ENCODE measurements at places on chromosomes 13 and 19.

DNA sequence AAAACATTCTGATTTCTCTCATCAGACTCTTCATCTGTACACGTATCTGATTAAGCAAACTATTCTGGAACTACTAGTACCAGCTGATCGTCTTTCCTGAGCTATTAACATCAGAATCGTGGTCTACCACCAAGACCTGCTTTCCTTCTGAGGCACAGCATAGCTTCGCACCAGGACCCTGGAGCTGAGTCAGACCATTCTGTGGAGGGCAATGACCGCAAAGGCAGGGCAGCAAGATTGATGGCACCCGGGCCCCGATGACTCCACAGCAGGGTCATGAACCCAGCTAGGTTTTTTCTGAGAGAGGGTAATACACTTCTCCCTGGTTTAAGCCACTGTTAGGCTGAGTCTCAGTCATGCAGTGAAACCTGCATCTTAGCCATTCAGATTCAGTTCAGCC lies 158.7 kb upstream of the GPR12 start:
- no peak for DNase-seq

DNA sequence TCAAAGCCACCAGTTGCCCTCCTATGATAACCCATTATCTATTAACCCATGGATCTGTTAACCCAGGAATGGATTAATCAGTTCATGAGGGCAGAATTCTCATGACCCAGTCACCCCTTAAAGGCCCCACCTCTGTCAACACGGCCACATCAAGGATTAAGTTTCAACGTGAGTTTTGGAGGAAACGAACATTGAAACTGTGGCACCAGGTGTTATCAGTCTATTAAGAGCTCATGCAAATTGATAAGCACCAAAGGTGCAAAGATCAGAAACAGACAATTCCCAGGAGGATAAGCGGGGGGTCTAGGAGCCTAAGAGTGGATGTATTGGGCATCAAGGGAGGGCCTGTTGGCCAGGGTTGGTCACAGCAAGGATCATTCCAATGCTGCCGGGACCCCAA lies 19.9 kb upstream of the ELAVL1 start:
- no peak for DNase-seq

GRCh38 chr19:54517483-54517882 lies 14.9 kb downstream of the LAIR2 start:
- DNase-seq: peak; percentile 40

- peak; percentile 19 for DNase-seq
Measured at GRCh38 chr13:106367361-106367971, 168.0 kb downstream of the EFNB2 start.

GRCh38 chr19:28697308-28697707 lies 515.6 kb downstream of the UQCRFS1 start:
- DNase-seq: no peak

GRCh38 chr13:30072818-30073186 lies 222.4 kb upstream of the UBL3 start:
- no peak for DNase-seq

DNA sequence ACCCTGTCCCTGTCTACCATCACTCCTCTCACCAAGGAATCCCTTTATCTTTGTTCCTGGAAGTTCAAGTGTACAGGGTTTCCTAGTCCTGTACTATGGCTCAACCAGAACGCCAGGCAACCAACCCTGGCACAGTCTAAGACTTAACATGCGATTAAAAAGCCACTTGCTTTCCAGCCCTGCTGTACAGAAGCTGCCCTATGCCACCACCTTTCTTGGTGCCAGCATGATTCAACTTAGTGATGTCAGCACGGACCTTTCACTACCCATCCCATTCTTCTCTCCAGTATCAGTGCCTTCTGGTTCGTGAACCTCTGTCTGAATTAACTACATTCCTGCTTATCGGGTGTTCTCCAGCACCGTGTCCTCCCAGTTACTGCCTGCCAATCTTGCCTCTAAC lies 151.1 kb downstream of the KLF12 start:
- DNase-seq: no peak

GRCh38 chr19:40348125-40348913 lies at the start of the genes C19orf47 and PLD3:
TSS of gene C19orf47 (minus strand) at chr19:40348397. CDS start at chr19:40341857, 6,540 bp downstream.
TSS of gene PLD3 (plus strand) at chr19:40348695. CDS start at chr19:40366484, 17,789 bp downstream.
- peak; percentile 98 for DNase-seq

- DNase-seq: no peak
Measured at GRCh38 chr19:16018801-16019551, 57.3 kb upstream of the TPM4 start.

DNA sequence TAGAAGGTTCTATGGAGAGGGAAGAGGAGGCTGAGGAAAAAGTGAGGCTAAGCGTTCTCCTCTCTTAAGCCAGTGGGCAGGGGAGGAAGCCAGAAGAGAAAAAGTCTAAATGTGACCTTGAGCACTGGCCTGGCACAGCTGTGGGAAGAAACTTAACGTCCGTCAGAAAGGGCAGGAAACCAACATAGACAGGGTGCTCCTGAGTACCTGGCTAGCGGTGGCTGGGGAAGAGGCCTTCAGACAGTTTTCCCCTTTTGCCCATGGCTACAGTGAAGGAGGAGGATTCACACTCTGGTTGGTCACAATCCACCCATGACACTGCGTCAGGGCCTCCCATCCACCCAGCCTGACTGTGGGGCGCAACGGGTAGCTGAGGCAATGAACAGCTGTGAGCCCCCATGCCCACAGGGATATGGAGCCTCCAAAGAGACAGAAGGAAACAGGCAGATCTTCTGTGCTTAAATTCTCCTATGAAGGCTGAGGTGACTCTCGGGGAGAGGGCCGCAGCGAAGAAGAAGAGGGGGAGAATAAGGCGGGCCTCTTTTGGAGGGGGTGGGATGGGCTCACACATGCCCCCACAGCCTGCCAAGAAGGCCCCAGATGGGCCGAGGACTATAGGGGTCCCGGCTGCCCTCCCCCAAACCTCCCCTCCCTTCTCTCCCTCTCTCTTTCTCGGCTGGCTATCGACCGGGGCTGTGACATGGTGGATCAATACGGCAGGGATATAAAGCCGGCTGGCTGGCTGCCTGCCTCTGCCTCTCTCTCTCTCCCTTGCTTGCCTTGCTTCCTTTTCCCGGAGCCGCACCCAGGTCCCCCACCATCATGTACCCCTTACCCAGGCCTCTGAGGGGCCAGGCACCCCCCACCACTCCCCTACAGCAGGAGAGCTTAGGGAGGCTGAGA lies 19.8 kb upstream of the POU2F2 start:
- no peak for DNase-seq

DNA sequence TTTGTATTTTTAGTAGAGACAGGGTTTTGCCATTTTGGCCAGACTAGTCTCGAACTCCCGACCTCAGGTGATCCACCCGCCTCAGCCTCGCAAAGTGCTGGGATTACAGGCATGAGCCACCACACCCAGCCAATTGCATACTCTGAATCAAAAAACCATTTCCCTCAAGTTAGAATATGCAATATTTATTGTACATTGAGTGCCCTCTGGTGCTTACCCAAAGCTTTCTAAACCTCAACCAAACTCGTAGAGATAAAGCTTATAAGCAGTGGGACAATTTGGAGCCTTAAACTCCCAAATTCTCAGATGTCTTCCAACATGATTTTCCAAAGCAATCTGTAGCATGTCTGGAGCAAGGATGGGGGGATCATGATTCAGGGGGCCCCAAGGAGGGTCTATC lies 22.4 kb downstream of the RFXAP start:
- DNase-seq: no peak

GRCh38 chr13:41460074-41460465 lies 2.7 kb downstream of the RGCC start:
- DNase-seq: peak; percentile 58

- no peak for DNase-seq
Measured at GRCh38 chr13:70253834-70254233, 145.6 kb upstream of the KLHL1 start.

GRCh38 chr19:12782424-12783290 lies 7.3 kb upstream of the HOOK2 start:
- DNase-seq: peak; percentile 79

DNA sequence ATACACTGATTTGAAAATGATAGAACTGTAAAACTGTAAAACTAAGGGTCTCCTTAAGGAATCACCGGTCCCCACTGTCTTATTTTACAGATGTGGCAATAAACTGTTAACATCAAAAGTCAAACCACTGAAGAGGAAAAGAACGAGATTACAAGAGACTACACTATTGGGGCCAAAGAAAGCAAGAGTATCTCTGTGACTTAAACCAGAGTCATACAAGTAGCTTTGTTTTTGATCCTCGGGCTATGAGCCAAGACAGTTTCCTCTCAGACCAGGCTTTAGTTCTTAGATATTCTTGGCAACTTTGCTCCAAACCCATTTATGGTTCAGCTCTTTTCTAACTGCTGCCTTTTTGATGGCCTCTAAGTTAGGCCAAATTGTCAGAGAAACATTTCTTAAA lies 113.8 kb downstream of the TBC1D4 start:
- peak; percentile 66 for DNase-seq

- no peak for DNase-seq
Measured at GRCh38 chr13:50646070-50646469, 197.4 kb downstream of the DLEU7 start.

DNA sequence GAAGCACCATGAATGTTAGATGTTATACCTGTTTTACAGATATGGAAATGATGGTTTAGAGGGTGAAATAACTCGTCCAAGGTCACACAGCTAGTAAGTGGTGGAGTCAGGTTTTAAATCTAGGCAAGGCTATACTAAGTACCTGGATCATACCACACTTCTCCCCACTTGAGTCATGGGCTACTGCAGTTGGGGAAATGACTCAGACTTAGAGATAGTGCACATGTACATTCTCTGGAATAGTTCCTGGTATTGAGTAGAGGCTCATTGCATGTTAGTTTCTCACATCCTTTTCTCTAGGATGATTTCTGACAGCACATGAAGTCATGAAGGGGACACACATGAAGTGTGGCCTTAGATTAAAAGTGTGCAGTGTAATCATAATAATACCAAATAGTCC lies 76.2 kb upstream of the TNFSF11 start:
- DNase-seq: no peak

GRCh38 chr13:112748947-112749735 lies 59.3 kb downstream of the ATP11A start:
- DNase-seq: peak; percentile 87

DNA sequence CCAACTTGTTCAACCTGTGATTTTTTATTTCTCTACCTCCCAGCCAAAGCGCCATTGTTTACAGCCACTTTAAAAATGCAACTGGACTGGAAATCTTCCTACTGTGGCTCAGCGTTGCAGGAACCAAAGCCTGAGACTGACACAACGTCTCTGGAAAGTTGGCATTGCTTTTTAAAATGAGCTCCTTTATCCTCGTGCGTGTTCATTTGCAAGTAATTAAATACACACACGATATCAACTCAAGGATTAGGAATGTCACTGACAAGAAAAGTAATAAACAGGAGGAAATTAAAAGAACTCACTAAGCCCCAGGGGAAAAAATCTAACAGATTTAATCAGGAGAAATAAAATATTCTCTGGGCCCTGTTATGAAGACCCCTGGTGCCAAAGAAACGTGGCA lies 184.6 kb upstream of the IRS2 start:
- no peak for DNase-seq

GRCh38 chr13:99190147-99190985 lies 10.3 kb upstream of the UBAC2 start:
- no peak for DNase-seq

- no peak for DNase-seq
Measured at GRCh38 chr19:18425515-18426415, 6.6 kb downstream of the SSBP4 start.

DNA sequence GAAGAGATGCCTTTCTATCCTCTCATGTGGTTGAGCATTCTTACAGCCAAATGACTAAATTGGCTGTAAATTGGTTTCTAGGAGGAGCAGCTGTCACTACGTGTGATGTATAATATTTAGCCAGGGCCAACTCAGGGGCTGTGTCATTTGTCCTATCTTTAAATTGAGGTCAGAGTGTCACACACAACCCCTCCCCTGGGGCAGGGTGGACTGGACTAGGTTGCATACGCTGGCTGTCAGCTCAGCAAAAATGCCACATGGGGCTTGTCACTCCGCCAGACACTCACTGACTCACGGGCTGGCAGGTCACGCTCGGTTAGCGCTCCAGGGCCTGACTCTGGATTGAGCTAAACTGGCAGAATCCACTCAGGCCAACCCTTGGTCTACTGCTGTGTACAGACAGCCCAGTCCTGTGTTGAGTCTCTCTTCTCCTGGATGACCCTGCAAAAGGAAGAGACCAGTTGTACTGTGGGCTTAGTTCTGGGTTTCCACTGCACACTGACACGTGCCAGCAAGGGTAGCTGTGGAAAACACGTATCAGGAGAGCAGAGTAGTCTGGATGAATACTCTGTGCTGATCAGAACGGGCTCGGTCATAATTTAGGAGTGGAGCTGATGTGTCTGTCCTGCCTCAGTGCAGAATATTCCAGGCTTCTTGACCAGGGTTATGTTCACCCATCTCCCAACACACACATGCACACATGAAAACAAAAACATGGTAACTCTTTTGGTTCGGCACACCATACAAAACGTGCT lies 29.1 kb downstream of the SHISA2 start:
- no peak for DNase-seq

- no peak for DNase-seq
Measured at GRCh38 chr13:34391076-34391475, 551.0 kb upstream of the NBEA start.

DNA sequence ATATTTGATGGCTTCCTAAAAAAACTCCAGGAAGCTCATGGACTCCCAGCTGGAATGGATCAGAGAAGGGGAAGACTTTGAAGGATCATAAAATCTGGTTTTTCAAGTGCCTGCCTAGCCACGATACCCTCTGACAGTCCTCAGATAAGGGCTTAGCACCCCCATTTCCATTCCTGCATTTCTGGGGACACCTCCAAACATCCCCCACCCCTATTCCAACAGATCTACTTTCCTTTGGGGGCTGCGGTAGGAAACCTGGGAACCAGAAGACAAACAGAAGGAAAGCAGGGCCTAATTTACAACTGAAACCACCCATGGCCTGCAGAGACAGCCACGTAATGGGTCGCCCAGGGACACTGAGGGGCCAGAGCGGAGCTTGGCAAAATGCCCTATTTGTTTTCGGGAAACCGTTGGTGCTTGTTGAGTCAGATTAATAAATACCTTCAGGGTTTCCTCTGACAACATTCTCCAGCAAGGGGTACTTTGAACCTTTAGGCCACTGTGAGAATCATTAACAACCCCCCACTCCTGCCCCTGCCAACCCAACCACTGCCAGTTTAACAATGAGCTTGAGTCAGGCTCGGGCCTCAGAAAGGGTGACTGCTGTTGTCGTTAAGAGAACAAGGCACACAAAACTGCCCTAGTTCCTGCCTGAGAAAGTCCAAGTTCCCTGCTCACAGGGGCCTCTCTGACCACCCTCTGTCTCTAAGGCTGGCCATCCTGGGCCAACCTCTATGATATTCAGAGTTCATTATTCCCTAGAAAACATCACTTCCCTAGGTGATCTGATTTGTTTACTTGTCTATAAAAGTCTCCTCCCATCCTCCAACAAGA lies 23.5 kb downstream of the RHPN2 start:
- peak; percentile 40 for DNase-seq

GRCh38 chr13:35984776-35985453 lies 146.3 kb downstream of the DCLK1 start:
- no peak for DNase-seq
